Suprapubic skin (tissue), 4 donors: ENCODE measurements at places on chromosomes 4 and X. TPM values are rescaled to one million over a fixed set of nuclear protein-coding genes. Genes with fewer than 3 reads are reported as not detected.

CT45A10 gene
- total RNA-seq = not detected

MORF4L2 gene
- 288 TPM for total RNA-seq

AFAP1 gene
- 27.1 TPM for total RNA-seq

CCDC110 gene
- total RNA-seq = 1.5 TPM

MEPE gene
- total RNA-seq = not detected

DCAF12L1 gene
- total RNA-seq = not detected

SPOCK3 gene
- not detected for total RNA-seq

ARSJ gene
- 3.9 TPM for total RNA-seq

GLUD2 gene
- 1.8 TPM for total RNA-seq

USO1 gene
- total RNA-seq = 46.8 TPM

GALNTL6 gene
- 1.5 TPM for total RNA-seq

IL21 gene
- total RNA-seq = not detected

ANOS1 gene
- 7.5 TPM for total RNA-seq

MMRN1 gene
- 18.8 TPM for total RNA-seq

MAGEB2 gene
- total RNA-seq = not detected

SPANXB1 gene
- total RNA-seq = not detected

NRK gene
- total RNA-seq = 0.38 TPM

PRSS12 gene
- 8.0 TPM for total RNA-seq

CACNA1F gene
- total RNA-seq = not detected

OPN1MW2 gene
- not detected for total RNA-seq

FAM53A gene
- total RNA-seq = 2.2 TPM

NKX3-2 gene
- total RNA-seq = not detected

GUCY1A1 gene
- 15.3 TPM for total RNA-seq
